ENCODE measurements at places on chromosomes 11 and 22.

DNA sequence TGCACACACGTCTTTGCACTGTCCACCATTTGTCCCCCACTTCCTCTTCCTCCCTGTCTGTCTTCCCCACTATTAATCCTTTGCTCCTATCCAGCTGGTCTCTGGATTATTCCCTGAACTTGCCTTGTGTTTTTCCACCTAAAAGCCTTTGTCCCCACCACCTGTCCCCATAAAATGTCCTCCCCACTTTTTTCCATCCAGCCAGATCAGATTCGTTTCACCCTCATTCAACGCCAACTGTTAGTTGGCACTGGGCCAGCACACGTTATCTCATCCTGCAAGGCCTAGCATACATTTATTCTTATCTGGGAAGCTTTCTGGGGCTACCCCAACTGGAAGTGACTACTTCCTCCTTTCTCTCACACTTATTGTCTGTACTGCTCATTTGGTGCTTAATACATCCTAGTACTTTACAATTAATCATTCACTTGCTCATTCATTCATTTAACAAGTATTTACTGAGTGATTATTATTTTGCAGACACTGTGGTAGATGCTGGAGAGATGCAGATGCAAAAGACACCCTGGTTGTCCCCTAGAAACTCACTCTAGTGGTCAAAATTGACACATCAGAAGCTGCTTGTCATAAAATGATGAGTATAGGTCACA, 96.2 kb downstream of the RASSF10 start:
- DNase-seq, result no peak

DNA sequence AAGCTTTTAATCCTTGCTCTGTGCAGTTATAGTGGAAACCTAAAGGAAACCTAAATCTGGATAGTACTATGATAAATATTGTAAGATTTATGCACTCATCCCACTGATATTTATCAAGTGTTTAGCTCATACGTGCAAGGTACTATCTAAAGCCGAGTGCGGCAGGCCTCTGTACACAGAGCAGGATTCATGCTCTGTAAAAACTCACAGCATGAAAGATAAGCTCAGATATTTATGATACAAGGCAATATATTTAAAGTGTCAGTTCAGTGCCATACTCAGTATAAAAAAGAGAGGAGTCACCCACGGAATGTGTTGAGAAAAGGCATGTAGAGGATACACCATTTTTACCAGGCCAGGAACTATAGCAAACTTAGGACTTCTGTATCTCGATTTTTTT, 66.2 kb downstream of the MAML2 start:
- DNase-seq, result no peak

DNA sequence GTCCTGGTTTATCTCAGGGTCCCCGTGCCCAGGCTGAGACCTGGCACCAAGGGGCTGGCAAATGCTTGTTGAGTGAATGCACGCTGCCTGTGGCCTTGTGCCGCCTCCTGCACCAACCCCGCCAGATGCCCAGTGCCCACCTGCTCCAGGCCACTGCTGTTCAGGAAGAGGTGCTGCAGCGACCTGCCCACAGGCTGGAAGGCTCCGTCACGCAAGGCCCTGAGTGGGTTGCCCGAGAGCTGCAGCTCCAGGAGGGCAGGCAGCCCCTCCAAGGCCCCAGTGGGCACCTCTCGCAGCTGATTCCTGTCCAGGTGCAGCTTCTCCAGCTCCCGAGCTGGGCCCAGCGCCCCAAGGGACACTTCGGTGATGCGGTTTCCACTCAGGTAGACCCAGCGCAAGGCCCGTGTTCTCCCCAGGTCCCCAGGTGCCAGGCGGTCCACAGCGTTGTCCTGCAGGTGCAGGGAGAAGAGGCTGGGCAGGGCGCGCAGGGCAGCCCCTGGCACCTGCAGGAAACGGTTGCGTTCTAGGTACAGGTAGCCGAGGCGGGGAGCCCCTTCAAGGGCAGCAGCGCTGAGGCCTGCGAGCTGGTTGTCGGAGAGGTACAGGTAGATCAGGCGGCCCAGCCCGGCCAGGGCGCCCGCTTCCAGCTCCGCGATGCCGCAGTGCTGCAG, 3.6 kb downstream of the CHADL start:
- DNase-seq, result no peak

DNA sequence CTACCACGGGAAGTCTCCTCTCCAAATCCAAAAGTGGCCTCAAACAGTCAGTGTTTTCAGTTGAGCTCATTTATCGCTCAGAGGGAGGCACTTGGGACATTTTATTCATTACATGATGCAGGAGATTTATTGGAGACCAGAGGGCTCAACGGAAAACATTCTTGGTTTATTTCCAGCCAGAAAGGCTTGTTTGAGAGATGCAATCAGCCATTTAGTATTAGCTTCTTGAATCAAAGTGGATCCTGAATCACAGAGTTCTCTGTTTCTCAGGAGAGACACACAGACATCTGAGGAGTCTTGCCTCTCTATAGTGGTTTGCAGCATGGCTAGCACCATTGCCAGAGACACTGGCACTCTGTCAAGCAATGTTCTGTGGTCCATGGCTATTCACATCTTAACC, 31.5 kb downstream of the CD44 start:
- no peak for DNase-seq

DNA sequence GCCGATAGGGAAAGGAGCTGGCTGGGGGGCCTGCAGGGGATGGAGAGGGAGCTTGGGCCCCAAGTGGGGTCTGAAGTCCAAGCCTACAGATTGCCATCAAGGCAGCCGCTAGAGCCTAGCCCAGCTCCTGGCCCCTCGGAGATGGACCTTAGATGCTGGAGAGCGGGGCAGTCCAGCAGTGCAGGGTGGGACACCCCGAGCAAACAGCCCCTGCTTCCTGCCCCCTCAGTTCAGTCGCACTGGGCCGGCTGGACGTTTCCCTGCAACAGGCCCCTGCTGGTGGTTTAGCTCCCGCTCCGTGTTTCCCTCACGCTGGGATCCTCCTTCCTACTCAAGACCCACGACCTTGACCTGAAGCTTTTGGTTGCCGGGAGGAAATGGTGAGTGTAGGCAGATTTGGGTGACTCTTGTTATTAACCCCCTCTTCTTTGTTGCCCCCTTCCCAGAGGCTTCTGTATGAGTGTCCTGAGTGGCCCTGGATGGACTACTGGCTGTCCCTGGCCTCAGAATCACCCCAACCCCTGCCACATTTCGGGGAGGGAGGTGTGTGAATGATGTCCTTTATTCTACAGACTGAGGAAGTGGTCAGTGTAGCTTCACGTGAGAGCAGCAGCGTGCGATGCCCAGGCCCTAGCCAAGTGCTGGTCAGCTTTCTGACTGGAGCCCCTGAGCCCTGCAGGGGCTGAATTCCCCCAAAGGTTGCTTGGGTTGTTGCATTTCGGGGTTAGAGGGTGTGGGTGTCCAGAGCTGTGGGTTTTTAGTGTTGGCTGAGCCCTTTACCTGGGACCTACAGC, 2.7 kb downstream of the ST3GAL4 start:
- DNase-seq, result no peak

GRCh38 chr11:27524155-27524554, 17.6 kb upstream of the LIN7C start:
- peak; percentile 45 for DNase-seq

GRCh38 chr11:106278391-106278790, 200.9 kb downstream of the AASDHPPT start:
- peak; percentile 5 for DNase-seq

DNA sequence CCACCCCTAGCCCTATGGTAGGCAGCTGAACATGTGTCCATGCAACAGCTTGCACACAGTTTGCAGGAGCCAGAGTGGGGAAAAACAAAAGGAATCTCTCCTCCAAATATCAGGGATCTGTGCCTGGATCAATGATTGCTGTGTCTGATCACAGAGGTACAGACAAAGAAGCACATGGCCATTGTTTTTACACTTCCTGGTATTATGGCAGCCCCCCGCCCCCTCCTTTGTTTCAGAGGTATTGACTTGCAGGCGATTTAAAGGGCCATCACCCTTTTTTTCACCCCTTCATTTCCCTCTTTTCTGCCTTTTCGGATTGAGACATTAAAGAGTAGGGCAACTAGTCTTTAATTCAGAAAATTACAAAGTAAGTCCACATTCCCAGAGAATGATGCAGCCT, 453.0 kb upstream of the LUZP2 start:
- no peak for DNase-seq

DNA sequence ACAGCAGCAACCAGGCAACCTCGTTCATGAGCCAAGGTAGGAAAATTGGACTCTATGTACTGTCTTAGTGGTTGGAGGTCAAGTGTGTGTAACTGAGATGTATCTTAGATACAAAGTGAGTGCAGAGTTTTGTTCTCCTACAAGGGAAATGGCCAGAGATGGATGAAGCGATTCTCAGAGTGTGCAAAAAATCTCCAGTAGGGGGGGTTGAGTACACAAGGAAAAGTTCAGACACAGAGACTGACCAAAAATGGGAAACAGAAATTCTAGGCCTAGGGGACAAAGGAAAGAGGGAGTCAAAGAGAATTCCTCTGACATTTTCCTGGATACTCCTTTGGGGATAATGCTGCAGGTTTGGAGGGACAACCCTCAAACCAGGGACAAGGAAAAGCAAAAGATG, 38.2 kb upstream of the OR5AK2 start:
- no peak for DNase-seq

DNA sequence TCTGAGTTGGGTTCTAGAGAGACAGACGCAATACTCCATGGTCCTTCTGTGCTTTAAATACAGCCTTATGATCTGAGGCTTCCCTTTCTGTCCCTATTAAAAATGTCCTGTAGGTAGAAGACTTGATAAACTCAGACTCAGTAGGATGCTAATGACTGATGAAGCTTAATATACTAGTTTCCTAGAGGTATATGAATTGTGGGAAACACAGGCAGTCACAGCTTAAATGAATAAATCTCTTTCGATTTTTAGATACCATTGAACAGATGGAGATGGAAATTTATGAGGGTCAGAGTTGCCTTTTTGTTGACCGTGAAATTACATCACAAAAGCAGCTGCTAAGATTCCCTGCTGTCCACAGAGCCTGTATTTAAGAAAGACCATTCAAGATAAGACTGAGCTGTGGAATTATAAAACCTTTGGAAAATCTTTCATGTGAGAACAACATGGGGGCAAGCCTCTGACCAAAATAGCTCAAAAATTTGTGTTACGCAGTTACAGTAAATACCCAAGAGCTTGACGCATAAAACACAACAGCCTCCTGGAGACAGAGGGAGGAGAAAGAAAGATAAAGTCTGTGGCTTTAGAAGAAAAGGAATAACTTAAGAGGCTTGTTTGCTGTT, 172.3 kb downstream of the AASDHPPT start:
- no peak for DNase-seq

DNA sequence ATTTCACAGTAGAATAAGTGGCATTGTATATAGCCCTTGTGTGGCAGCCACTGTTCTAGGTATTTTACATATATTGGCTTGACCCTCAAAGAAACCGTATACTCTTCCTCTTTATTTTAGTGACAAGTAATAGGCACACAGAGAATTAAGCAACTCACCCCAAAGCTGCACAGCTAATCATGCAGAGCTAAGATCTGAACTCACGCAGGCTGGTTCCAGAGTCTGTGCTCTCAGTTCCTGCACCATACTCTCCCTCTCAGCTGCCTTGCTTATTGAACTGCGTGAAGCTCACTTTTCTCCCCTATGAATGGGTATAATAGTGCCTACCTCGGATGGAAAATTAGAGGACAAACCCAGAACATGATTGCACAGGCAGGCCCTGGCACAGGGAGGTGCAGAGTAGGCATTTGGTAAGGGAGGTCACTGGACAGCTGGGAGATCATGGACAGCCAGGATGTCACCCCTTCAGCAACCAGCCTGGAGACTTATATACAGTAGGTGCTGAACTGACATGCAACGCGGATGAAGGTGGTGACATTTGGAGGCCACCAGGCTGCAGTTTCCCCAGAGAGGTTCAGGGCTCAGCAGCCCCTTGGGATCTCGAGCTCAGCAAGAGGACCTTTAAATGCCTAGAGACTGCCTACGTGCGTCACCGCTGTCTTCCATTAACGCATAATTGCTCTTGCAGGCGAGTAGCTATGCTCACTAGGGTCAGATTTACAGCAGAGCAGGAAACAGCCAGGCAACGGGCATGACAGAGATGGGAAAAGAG, 78.4 kb upstream of the TP53I11 start:
- DNase-seq, result no peak

DNA sequence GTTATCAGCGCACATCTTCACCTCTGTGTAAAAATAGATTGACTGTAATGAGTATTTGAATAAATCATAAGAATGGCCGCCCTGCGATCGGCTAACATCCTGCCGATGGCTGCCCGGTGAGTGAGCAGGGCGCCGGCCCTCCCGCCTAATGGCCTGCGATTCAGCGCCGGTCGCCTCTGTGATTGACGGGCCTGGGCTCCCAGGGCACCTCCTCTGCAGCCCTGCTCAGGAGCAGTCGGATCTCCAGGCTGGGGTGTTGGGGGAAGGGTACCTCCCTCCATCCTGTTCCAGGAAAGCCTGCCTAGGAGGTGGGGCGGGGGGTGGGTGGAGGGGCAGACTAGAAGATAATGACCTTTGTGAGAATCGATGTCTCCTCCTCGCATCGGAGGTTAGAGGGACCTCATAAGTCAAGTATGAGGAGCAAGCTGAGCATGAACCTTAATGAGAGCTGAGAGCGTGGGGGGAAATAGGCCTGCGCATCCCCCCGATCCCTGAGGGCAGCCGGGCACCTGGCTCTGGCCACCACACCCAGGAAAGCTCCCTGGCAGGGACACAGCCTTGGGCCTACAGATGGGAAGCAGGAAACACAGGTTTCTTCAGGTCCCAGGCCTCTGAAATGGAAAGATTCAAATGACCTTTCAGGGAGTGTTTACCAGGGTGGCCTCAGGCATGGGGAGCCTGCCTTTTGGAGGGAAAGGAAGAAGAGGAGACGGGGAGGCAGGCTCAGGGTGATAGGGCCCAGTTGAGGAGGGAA, 71.7 kb downstream of the PKNOX2 start:
- no peak for DNase-seq

DNA sequence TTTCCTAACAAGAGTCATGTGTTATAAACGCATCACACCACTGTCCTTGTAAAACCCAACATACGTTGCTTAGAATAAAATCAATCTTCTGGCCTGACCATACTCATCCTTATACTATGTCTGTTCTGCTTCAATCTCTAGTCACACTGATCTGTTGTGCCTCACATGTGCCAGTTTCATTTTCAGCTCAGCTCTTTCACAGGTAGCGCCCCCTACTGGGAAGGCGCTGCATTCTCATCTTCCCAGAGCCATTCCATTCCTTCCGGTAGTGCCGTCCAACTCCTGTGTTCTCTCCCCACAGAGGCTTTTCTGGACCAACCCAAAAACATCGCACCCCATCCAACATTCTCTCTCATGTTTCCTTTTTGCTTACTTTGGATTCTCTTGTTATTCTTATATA, 22.2 kb downstream of the CASP5 start:
- peak; percentile 13 for DNase-seq

DNA sequence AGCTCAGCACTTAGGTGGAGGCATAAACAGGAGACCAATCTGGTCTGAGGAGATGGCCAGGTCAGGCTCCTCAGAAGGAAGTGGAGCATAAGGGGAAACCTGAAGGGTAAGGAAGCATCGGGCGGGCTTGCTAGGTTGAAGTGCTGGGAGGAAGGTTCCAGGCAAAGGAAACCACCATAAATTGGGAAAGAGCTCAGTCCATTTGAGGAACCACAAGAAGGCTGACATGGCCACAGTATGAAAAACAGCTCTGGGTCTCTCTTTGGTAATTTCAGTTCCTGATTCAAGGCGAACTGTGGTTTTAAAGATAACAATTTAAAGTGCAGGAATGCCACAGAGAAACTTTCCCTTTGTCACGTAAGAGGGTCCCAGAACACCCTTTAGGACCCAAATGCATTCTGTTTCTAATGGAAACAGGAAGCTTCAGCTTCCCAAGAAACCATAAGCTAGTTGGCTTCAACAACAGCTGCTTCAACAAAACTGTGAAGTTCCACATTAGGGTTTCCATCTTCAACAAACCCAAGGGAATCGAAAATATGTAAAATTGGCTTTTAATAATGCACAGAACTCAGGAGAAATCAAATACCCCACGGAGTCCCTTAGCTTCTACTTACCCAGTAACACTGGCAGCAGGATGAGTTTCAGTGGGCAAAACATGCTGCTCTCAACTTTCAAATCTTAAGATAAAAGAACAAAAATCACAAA, 10.4 kb downstream of the JAML start:
- no peak for DNase-seq
